ENCODE measurements at places on chromosomes 12 and 14. TPM values are rescaled to one million over a fixed set of nuclear protein-coding genes. Genes with fewer than 3 reads are reported as not detected.

DNA sequence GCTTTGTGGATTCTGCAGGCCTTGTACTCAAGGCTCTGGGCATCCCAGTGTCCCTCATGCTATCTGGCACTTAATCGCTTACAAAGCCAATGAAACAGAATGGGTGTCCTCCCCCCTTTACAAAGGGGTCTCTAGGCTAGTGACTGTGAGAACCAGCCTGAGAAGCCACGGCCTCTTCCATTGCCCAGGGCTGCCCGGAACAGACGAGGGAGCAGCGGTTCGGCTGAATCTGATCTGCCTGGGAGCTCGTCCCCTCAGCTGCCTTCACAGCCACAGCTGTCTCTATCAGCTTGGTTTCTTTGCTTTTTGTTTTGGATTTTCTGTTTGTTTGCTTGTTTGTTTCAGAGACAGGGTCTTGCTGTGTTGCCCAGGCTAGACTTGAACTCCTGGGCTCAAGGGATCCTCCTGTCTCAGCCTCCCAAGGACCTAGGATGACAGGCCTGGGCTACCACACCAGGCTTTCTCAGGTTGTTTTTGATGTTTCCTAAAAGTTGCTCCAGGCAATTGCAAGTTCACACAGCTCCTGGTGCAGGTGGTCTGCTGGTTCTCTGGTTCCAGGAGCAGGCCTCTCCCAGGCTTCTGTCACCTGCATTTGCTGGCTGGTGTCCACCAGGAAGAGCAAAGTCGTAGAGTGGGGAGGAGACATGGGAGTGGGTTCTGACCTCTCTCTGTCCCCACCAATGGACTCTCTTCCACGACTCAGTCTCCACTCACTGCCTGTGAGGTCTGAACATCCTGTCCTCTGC lies 10.9 kb upstream of the RIN3 start:
- DNase-seq: no peak

Gene SLC22A17
- 5.5 TPM for total RNA-seq

- DNase-seq: peak; percentile 57
These were observed 74.7 kb downstream of the PRORP start for GRCh38 chr14:35197015-35197414.

DNA sequence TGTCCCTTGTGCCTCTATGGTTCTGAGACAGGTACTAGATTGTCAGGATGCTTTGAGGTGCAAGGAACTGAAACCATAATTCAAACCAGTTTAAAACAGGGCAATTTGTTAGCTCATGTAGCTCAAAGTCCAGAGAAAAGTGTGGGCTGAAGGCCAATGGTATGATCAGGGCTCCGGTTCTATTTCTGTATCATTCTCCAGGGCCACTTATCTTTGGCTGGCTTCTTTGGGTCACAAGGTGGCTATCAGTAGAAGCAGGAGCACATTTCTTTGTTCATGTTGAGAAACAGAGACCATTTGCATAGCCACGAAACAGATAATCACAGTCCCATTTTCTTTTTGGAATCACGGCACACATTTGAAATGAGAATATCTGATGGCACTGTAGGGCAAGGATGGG lies 294.9 kb downstream of the ETNK1 start:
- no peak for DNase-seq

GRCh38 chr14:33707716-33708115 lies 243.2 kb downstream of the EGLN3 start:
- DNase-seq: no peak

Gene CCDC196
- not detected for total RNA-seq

- DNase-seq: peak; percentile 42
These were observed 52.9 kb upstream of the SLC35F4 start for GRCh38 chr14:57918791-57919190.

Gene CPNE6
- total RNA-seq: not detected

GRCh38 chr14:72060460-72060859 lies 128.2 kb downstream of the RGS6 start:
- no peak for DNase-seq

DNA sequence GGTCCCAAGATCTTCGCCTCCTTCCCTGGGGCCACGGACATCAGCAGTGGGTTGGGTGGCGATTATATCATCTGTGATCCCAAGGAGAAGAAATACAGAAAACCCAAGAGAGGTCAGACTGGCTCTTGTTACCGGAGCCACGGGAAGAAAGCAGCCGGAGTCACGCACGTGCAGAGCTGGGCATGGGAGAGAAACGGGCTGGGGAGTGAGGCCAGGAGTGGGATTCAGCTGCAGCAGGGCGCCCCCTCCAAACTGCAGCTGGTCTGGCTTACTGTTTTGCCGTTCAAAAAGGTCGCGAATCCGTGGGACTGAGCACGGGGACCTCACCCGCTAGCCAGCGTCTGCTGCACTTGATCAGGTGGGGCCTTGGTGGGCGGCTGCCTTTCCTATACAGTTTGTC lies 206.6 kb upstream of the PRMT8 start:
- no peak for DNase-seq

DNA sequence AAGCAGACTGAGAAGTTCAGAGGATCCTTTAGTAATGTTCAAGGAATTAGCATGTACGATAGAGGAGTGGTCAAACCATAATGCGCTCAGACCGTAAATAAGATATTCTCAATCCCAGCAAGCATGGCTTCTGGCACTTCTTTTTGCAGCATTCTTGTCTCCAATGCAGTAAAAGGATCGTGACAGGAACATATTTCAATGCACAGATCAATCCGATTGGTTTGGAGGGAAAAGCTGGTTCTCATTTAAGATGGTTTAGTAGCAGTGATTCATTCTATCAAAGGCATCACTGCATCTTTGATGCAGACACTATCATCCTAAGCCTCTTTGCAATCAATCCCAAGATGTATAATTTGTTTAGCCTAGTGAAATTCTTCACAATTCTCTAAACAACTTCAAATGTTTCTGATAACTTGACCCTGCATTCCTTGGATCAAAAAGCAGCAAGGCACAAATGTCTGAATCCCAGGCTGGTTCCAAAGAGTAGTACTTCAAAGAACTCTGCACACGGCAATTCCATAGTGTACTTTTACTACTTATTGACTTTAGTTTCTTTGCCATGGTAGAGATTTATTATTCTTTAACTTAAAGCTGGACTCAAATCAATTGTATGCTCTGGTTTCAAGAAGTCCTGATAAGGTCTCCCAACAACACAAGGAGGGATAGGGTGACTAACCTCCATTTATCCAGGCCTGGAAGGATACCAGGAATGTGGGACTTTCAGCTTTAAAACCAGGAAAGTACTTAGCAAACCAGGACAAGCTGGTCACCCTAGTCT lies 96.8 kb upstream of the MDM1 start:
- DNase-seq: no peak

- no peak for DNase-seq
These were observed 46.2 kb downstream of the C14orf132 start for GRCh38 chr14:96085369-96085768.

- DNase-seq: no peak
These were observed 353.8 kb downstream of the AACS start for GRCh38 chr12:125418902-125419564.

Gene APOF
- not detected for total RNA-seq

DNA sequence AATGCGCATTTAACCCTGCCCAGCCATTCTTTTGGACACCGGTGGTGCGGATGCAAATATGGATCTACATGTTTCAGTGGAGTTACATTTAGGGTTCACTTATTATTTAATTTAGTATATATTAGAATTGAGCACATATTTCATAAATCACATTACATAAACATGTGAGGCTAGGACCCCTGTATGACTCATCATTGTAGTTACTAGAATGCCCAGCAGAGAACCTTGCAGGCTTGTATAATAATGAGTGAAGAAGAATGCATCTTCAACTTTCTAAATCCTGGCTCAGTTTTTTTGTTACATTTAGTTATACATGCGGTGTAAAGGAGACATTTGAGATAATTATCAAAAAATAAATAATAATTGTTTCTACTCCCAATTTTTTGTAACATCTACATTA lies 369.0 kb downstream of the ATP23 start:
- DNase-seq: no peak

- no peak for DNase-seq
These were observed 1815.8 kb upstream of the FLRT2 start for GRCh38 chr14:83714151-83714550.

GRCh38 chr12:71958993-71959578 lies 20.4 kb downstream of the TPH2 start:
- peak; percentile 52 for DNase-seq

GRCh38 chr12:6899837-6900519 lies 4.6 kb upstream of the LRRC23 start:
- peak; percentile 49 for DNase-seq

Gene CELA1
- not detected for total RNA-seq
